ENCODE measurements at places on chromosomes 16 and 17.

DNA sequence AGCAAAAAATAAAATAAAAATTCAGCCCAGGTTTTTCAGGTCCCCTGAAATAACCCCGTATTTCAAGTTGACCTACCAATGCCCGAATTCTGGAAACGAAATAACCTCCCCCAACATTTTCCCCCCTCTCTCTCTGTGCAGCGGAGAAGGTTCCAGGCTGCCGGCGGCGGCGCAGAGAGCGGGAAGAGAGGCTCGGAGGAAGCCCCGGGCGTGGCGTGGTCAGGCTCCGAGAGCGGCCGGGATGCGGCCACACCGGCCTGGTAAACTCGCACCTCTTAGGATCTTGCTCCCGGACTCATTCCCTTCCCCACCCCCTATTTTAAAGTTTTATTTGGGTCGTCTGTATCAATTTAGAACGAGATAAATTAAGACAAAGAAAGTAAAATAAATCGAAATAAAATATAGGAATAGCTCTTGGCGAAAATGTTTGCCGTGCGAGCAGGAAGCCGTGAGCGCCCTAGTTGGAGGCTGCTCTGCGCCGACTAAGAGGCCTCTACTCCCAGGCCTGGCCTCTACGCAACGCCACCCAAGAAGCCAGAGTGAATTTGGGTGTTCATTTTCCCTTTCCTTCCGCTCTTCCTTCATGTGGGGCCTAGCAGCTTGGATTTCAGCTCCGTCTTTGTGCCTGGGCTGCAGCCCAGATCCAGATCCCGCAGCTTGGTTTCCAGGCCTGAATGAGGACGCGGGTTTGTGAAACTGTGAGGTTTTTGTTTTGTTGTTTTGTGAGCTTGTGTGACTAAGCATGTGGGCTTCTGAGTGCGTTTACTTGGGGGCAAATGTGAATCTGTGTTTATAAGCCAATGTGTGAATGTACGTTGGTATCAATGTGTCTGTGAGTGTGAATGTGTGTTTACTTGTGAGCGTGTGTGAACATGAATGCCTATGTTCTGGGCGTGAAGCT lies 1.5 kb upstream of the HOXB6 start:
- no peak for DNase-seq

GRCh38 chr17:14448818-14449217 lies 147.9 kb downstream of the HS3ST3B1 start:
- DNase-seq = no peak

- no peak for DNase-seq
These were observed 734 bp downstream of the CEP131 start for GRCh38 chr17:81221842-81222619.

GRCh38 chr16:81394966-81395655 lies 49.5 kb upstream of the CMIP start:
- no peak for DNase-seq

DNA sequence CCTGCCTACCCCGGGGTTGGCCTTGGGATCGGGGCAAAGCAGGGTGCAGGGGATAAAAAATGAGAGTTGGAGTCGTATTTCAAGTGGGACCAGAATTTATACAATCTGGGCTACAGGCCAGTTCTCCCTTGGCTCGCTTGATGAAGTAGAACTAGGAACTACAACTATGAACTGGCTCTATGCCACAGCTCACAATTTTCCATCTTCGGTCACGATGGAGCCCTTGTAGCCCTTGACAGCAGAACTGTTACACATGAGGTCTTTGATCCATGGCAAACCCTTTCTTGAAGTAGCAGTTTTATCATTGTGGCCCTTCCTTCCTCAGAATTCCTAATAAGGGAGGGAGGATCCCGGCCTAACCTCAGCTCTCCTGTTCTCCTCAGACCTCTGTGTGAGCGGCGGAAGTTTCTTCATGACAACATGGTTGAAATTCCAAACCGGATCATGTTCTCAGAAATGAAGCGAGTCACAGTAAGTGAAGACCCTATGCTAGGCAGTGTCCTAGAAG lies 17.1 kb downstream of the LIG3 start:
- peak; percentile 76 for DNase-seq

DNA sequence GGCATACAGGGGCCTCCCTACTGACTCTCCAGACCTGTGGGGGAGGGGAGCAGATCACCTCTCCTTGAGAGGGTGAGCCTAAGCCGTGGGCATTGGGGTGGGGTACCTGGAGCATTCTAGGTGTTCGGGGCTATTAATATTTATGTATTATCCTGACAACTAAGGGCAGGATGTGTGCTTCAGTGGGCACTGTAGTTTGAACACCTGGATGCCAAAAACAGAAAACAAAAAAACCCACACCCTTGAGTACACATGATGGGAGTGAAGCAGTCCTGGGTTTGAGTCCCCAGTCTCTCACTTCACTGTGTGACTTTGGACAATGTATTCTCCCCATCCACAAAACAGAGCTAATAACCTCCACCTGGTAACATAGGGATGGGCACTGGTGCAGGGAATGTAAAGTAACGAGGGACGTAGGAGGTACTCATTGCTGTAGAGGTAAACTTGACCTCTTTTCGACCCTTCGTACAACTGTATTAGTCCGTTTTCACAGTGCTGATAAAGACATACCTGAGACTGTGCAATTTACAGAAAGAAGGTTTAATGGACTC lies 257.8 kb downstream of the CPPED1 start:
- DNase-seq = no peak

- peak; percentile 48 for DNase-seq
These were observed 294.1 kb downstream of the BCAS3 start for GRCh38 chr17:60971515-60972369.

- no peak for DNase-seq
These were observed at the start of gene LASP1NB for GRCh38 chr17:38925263-38925995. Gene LASP1NB (plus strand): TSS chr17:38925614.

- DNase-seq = no peak
These were observed 218.0 kb downstream of the SEC14L1 start for GRCh38 chr17:77358801-77359200.

- DNase-seq = no peak
These were observed 94.3 kb upstream of the CLEC3A start for GRCh38 chr16:77928096-77928495.

DNA sequence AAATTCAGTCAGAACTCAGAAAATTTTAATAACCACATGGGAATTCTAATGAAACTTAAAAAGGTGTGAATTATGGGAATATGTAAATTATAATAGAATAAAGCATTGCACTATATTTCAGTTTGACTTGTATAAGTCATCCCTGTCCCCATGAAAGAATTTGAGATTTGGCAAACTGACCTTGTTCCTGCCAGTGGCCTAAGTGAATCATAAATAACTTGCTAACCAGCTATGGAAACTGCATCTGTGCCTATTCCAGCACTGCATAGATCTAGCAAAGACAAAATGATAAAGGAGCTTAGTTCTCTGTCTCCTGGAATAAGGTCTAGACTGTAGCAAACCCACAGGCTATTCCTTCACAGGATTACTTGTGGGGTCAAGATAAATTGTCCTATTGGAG lies 106.8 kb upstream of the NOG start:
- no peak for DNase-seq

DNA sequence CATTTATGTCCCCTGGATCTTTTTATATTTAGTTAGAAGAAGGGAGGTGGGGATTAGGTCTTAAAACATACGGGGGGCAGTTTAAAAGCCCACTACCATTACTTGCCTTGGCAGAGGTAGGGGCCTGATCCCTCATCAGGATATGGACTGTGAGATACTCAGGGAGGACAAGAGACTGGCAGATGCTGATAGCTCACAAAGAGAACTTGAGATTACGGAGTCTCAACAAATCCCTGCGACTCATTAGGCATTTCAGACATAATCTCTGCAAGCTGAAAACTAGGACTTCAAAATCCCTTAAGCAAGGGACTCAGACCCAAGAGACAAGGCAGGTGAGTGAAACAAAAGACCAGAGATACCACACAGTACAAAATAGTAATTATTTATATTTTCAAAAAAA lies 23.2 kb downstream of the NXPH3 start:
- no peak for DNase-seq

GRCh38 chr17:6506679-6507231 lies 49.6 kb downstream of the PITPNM3 start:
- DNase-seq = peak; percentile 10

DNA sequence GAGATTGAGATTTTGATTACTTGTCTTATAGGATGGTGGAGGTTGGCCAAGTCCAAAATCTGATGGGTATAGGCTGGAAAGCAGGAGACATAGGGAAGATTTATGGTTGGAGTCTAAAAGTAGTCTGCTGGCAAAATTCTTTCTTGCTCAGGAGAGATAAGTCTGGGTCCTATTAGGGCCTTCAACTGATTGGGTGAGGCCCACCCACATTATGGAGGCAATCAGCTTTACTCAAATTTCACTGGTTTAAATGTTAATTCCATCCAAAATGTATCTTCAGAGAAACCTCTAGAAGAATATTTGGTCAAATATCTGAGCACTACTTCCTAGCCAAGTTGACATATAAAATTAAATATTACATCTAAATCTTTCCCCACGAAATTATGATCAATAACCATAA lies 31.7 kb upstream of the CDH8 start:
- no peak for DNase-seq

DNA sequence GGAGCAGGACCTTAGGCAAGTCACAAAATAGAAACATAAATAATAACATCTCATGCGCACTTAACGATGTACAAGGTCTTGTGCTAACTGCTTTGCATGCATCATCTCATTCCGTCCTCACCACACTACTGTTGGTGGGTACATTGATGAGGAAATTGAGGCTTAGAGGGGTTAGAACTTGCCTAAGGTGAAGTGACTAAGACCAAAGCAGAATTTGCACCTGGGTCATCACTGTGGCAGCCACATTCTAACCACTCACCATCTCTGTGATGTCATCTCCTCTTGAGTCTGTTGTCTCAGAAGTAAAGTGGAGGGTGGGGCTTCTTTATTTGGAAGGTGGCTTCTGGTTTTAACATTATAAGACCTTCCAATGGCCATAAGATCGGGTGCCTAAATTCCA lies 20.4 kb upstream of the TRIM25 start:
- no peak for DNase-seq

GRCh38 chr17:491086-492021 lies 138.7 kb upstream of the RPH3AL start:
- peak; percentile 81 for DNase-seq

- DNase-seq = no peak
These were observed 191.0 kb downstream of the CPPED1 start for GRCh38 chr16:12612598-12613101.

DNA sequence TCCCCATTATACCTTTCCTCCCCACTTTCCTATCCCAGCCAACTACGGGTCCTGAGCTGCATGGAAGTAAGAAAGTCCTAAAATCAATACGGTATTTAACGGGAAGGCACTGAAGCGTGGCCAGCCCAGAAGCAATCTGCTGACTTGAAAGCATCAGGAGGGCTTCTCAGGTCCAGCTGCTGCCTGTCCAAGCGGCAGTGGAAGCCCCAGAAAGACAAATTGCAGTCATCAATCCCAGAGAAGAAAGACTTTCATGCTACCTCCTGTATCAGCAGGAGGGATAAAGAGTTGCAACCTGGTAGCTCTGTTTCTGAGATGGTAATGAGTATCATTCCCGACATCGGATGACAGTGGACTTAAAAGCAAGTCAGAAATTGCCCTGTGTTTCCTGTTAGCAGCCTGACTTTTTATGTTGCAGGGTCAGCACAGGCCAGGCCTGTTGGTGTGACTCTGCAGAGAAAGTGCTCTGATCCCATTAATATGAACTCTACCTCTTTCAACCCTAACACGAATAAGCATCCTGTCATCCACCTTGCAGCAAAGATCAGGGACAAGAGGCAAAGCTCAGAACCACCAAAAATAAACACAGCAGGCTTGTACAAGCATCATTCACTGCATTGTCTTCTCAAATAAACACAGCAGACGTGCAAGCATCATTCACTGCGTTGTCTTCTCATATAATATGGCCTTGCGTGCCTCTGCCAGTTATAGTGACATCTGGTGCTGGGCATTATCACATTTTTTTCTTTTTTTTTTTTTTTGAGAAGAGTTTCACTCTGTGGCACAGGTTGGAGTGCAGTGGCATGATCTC lies 358.6 kb upstream of the CDH11 start:
- DNase-seq = no peak

GRCh38 chr16:11586856-11587642 lies at the start of gene LITAF:
Gene LITAF (minus strand): TSS chr16:11586919. CDS start chr16:11556730, 30,189 bp downstream.
- DNase-seq = peak; percentile 60

DNA sequence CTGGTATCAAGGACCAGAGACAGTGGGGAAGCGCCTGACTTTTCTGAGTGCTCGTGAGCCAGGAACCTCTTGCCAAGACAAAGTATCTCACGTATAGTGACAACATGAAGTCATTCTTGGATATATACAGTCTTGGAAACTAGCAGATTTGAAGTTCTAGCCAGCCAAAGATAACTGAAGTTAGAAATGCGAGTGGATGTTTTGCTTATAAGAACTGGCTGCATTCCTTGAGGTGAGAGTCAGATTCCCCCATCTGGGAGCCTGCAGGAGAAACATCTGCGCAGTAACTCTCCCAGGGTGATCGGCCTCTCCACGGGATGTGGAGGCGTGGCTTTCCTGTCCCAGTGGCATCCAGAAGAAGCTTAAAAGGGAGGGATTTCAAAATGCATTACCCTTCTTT lies 89.8 kb downstream of the SHISA6 start:
- no peak for DNase-seq

GRCh38 chr17:50269477-50270434 lies 4.5 kb upstream of the TMEM92 start:
- peak; percentile 71 for DNase-seq

DNA sequence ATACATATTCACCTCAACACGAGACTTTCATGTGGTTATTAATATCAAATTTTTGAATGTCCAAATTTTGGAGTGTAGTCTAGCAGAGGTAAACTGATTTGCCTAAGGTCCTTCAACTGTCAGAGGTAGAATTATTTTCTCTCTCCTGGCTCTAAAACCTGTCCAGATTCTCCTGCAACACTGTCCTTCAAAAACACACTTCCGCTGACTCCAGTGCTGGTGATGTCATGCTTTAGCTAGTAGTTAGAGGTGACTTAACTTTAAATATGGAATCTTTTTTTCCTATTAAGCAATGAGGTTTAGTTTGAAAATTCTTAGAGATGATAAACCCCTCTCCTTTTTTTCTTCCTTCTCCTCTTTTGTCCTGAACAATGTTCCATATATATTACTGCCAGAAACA lies 10.8 kb upstream of the CBLN1 start:
- DNase-seq = no peak

GRCh38 chr16:30551781-30552180 lies 6.4 kb downstream of the ZNF764 start:
- no peak for DNase-seq

DNA sequence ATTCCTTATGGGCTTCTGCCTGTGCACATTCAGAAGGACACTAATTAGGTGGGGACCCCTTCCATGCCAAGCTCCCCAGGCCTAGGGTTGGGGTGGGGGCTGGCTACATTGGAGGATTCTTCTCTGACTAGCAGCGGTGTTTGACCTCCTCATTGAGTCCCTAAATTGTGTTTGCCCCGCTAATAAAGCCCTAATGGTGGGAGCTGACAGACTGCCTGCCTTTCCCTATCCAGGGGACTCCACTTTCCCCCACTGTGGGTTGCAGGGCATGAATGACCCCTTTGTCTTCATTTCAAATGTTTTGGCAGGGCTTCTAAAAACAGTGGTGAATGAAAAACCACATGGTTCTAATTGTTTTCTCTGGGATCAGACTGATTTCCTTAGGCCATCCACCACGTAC lies 476.8 kb upstream of the CDH11 start:
- DNase-seq = no peak

GRCh38 chr16:67396159-67397035 lies 3.1 kb upstream of the TPPP3 start:
- peak; percentile 59 for DNase-seq

GRCh38 chr16:27818246-27818645 lies 245.3 kb downstream of the GSG1L start:
- DNase-seq = no peak

- no peak for DNase-seq
These were observed 74.4 kb downstream of the WSB1 start for GRCh38 chr17:27368151-27368795.
